SW480 (cell line): ENCODE measurements at places on chromosomes 2 and 18.

- DNase-seq = peak; percentile 47
These were observed 84.8 kb downstream of the STPG4 start for GRCh38 chr2:47070155-47070919.

- no peak for DNase-seq
These were observed 192.8 kb downstream of the DNER start for GRCh38 chr2:229521576-229521975.

GRCh38 chr2:107591561-107592279 is 235.0 kb upstream of the RGPD4 start:
- DNase-seq = no peak

DNA sequence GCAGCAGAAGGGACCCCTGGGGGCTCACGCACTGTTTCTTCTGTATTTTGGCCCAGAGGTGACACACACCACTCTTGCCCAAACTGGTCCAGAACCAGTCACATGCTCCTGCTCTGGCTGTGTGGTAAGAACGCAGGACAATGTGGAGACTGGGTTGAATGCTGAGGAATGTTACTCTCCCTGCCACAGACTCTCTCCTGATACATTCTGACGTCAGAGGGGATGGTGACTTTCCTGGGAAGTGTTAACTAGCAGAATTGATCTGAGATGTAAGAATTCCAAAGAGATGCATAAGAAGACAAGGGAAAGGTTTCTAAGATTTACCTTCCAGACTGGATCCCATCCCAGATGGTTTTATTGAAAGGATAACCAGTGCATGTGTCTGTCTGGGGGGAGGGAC is 100.8 kb downstream of the ASB1 start:
- DNase-seq = no peak

- DNase-seq = no peak
These were observed 342 bp downstream of the CYB5A start for GRCh38 chr18:74291472-74291770.

DNA sequence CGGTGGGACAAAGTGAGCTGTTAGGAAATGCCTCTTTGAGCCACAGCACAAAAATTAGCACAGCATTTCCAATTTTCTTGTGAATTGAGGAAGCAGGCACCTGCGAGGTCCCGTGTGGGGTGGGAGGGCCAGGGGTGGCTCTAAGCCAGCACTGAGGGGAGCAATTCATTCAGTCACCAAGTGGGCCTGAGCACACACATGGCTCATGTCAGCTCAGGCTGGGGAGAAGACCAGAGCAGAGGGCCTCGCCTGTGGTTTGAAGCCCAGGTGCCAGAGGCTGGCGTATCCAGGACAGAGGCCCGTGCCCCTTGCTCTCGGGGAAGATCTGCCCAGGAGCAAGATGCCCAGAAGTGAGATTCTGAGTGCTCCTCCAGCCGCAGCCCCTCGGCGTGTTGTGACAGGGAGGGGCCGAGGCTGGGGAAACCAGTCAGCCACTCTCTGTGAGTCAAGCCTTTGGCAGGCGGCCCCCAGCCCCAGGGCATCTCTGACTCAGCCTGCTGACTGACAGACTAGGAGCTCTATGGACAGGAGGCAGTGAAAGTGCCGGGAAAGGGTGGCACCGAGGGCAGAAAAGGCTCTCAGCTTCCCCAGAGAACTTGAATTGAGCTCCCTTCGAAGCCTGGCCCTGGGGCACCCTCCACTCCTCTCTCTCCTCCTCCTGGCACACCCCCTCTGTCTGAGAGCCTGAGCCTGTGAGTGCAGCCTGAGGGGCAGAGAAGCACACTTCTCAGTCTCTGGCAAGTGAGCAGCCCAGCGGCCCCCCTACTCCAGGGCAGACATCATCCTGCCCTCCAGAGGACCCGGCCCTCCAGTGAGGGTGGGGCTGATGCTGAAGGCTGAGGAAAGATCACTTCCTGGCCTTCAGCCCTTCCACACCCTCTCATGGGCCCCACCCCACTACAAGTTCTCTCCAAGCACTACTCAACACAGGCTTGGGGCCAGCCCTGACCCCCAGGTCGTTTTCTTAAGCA is 32.3 kb downstream of the CYP26B1 start:
- DNase-seq = peak; percentile 26

DNA sequence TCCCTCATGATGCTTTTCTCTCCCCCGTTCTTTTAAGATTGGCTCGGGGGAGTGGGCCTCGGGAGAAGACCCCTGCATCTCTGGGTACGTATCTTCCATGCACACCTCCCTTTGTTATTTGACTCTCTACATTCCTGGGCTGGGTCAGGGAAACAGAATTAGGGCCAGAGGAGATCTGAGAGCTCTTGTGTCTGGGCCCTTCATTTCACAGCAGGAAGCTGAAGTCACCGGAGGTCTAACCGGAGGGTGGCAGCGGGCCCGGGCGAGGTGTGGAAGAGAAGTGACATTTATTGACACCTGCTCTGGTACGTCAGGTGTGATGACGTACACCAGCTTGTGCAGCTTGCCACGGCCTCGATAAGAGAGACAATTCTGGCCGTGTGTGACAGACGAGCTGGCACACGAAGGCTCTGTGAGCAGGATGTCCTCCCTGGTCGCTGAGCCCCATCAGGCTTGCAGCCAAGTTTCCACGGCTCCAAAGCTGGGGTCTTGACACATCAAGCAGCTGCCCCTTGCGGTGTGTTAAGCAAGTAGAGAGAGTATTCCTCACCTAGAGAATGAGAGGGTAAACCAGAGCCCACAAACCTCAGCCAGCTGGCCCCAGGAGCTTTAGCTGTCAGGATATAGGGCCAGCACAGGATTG is 30.4 kb downstream of the TOGARAM2 start:
- no peak for DNase-seq

DNA sequence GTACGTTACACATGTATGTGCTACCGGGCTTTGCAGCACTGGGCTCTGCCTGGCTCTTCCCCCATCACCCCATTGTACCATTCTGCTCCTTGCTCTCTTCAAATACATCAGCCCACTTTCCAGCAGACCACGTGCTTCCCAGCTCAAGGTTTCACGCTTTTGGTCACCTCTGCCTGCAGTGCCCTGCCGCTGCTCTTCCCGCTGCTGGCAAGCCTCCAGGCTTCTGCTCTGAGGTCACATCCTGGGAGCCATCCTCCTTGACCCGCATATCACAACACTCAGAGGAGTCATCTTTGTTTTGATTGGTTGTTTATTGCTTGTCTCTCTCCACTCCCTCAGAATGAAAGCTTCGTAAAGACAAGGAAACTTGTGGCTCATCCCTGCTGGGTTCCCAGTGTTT is 34.1 kb downstream of the KIF5C start:
- DNase-seq = no peak

DNA sequence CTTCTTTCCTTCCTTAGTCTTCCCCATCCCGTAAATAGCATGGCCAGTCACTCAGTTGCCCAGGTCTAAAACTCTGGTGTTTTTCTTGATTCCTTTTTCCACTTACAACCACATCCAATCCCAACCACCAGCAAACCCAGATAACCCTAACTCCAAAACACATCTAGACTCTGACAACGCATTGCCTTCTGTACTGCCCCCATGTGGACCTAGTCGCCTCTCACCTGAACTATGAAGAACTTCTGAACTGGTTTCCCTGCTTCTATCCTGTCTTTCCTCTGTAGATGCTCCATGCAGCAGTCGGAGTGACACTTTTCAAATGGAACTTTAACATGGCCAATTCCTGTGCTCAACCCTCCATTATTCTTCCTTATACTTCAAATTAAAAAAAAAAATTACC is 26.5 kb downstream of the ST6GAL2 start:
- DNase-seq = peak; percentile 11

DNA sequence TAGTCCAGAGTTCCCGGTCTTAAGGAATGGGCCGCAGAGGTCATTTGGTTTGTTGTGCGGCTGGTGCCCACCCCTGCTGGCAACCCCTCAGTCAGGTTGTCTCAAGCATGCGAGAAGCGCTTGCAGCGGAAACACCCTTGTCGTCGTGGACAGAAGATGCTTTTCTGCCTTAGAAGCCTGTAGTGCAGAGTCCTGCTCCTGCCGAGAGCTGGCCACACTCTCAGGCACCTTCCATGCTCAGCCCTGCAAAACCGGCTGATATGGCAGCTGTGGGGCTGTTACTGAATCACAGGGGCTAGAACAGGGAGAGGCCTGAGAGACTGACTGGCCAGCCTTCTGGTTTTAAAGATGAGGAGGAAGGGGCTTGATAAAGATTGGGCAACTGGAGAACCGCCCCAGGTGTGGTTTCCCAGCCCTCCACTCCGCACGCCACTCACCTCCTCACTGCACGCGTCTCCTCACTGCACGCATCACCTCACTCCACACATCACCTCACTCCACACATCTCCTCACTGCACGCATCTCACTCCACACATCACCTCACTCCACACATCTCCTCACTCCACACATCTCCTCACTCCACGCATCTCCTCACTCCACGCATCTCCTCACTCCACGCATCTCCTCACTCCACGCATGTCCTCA is 103.6 kb downstream of the USP40 start:
- DNase-seq = no peak

- DNase-seq = no peak
These were observed 112.5 kb downstream of the MAP2 start for GRCh38 chr2:209536363-209536762.

GRCh38 chr2:210544831-210545230 is 11.6 kb upstream of the CPS1 start:
- no peak for DNase-seq

GRCh38 chr2:60963190-60963589 is 54.3 kb upstream of the PEX13 start:
- no peak for DNase-seq

DNA sequence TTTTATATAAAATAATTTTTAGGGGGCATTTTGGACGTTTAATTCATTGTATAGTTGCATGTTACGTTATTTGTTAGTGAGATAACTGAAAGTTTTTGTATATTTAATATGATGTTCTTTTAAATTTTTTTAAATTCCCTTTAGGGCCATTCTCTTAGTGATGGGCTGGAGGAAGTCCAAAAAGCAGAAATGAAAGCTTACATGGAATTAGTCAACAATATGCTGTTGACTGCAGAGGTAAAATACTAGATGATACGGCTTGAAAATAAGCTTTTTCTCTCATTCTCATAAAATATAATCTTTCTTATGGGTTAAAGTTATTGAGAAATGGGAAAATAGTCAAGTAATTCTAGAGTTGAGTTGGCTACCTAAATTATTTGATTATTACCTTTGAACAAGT is 58.9 kb downstream of the MTX2 start:
- no peak for DNase-seq

- DNase-seq = peak; percentile 66
These were observed 73.7 kb downstream of the GREB1L start for GRCh38 chr18:21315741-21316197.

- DNase-seq = no peak
These were observed 210.1 kb downstream of the ZNF521 start for GRCh38 chr18:25141886-25142285.

- no peak for DNase-seq
These were observed 3.0 kb upstream of the OTX1 start for GRCh38 chr2:63047321-63048279.

GRCh38 chr2:224257156-224257555 is 144.8 kb downstream of the FAM124B start:
- DNase-seq = no peak

DNA sequence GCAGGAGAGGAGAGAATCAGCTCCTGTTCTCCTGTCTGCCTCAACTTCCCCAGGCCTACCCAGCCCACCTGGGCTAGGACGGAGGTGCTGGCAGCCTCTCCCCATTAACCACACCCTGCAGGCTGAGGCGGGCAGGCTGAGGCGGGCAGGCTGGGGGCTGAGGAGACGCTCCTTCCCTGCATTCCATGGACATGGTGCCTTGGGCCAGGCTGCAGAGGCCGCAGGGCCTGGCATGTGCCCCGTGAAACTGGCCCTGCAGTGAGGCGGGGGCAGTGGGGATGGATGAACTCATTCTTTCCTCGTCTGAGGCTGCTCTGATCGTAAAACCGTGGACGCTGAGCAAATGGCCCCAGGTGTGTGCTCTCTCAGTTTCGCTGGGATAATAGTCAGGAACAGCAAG is 84.7 kb upstream of the LAPTM4A start:
- DNase-seq = no peak

GRCh38 chr18:44678725-44679055 is 2.0 kb upstream of the SETBP1 start:
- DNase-seq = no peak

DNA sequence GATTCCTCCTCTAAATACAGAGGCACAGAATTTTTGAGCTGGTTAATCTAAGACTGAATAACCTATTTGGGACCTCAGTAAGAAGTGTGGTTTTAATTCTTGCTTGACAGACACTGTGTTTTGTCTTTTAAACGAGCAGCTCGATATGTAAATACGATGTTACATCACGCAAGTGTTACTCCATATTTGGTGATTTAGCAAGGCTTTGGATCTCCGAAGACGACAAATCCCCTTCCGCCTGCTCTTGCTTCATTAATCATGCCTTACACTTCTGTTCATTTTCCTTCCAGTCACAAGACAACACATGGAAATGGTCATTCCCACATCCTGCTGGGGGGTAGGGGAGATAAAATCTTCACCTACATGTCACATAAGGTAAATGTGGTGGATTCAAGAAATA is 9.4 kb downstream of the BCL11A start:
- DNase-seq = no peak

GRCh38 chr2:229153951-229154350 is 117.1 kb downstream of the PID1 start:
- no peak for DNase-seq

- DNase-seq = no peak
These were observed 145.0 kb upstream of the SPATS2L start for GRCh38 chr2:200161458-200161857.

DNA sequence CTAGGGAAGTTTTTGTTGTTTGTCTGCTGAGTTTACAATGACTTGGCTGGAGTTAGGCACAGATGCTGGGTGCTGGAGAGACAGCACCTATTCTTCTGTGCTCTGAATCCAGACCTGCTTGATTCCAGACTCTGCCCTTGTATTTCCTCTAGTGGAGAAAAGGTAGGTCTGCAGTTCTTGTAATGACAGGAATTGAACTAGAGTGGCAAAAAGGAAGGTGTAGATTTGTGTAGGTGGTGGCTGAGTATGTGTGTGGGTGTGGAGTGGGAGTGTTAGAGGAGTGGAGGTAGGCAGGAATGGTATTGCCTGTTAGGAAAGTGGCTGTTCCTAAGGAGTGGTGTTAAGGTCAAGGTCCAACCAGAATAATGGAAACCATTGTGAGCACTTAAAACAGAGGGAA is 71.9 kb upstream of the LYPD6 start:
- peak; percentile 5 for DNase-seq

DNA sequence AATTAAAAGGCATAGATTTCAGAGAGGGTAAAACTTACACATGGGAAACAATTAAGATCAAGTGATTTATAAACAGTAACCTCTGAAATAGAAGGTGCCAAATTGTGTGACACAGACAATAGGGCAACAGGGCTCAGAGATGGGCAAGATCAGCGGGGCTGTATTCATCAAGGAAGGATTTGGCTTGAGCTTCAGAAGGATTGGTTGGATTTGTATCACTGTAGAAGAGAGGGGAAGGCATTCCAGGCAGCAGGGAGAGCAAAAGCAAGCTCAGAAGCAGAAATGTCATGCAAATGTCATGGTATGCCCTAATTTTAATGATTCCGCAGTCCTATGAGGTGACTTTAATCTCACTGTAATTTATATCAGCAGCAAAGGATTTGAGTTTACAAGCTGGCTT is 415.0 kb upstream of the NRP2 start:
- DNase-seq = no peak
